AG04449 (cell line): ENCODE measurements at places on chromosomes 3 and 15.

GRCh38 chr15:33242669-33243191 lies 48.2 kb upstream of the FMN1 start:
- DNase-seq = no peak

DNA sequence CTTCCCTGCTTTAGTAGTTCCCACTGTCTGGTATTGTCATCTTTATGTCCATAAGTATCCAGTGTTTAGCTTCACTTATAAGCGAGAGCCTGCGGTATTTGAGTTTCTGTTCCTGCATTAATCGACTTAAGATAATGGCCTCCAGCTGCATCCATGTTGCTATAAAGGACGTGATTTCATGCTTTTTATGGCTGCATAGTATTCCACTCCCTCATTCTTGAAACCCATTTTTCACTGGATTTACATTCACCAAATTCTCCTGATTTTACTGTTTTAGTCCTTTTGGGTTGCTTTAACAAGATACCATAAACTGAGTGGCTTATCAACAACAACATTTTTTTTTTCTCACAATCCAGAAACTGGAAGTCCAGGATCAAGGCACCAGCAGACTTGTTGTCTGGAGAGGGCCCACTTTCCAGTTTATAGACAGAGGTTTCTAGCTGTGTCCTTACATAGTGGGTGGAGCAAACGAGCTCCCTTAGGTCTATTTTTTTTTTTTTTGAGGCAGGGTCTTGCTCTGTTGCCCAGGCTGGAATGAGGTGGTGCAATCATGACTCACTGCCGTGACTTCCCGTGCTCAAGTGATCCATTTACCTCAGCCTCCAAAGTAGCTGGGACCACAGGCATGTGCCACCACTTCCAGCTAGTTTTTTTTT lies 6.1 kb upstream of the TICRR start:
- DNase-seq = no peak

- DNase-seq = peak; percentile 34
These were observed 300.6 kb downstream of the SATB1 start for GRCh38 chr3:18124501-18124900.

DNA sequence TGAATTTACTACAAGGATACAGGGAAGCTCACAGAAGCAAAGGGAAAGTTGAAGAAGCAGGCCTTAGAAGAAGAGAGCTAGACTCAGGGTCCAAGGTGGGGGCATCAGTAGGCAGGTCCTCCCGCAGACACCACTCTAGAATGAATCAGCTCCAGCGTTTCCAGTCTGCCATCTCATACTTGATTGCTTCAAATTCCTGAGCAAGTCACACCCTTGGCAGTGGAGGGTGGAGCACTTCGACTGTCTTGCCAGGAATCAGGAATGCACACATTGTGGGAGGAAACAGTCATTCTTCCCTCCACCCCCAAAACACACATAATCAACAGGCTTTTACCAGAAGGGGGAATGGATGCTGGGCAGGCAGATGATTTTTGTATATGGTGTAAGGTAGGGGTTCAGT lies 78.5 kb downstream of the CHCHD6 start:
- peak; percentile 91 for DNase-seq

- DNase-seq = no peak
These were observed 10.8 kb upstream of the SKIL start for GRCh38 chr3:170346481-170347392.

DNA sequence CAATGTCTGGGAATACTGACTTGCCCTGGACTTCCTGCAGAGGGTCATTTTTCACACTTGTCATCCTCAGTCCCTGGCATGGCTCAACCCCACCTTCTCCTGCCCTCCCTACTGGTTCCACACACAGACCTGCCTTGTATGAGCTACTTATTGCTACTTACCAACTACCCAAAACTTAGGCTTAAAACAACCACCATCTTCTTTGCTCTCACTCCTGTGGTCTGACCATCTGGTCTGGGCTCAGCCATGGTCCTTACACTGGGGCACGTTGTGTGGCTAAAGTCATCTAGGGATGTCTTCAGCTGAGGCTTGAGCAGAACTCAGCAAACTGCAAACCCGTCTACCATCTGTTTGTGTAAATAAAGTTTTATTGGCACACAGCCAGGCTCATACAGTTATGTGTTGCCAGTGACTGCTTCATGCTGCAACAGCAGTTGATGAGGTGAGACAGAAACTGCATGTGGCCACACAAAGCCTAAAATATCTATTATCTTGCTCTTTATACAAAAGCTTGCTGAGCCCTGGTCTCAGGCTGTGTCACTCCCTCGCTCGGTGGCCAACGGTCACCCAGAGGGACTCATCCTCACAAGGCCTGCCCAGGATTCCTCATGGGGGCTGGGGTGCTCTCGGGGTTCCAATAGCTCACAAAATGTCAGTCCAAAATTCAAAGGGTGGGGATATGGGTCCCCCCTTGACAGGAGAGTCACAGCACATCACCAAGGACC lies 43.5 kb downstream of the KLF15 start:
- DNase-seq = no peak

DNA sequence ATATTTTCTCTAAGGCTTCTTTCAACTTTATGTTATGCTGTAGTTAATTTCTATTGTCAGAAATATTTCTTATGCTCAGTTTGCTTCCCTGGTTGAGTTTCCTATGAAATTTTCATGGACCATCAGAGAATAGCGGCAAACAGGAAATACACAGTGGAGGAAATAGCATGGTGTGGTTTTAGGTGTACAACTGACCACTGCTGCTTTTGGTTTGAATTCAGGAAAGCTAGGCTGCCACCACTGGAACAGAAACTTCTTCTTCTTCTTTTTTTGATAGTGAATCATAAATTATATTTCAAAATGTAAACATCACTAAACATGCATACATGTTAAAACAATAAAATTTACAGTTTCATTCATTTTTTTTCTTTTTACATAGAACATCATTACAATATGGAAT lies 316.6 kb upstream of the TGFBR2 start:
- no peak for DNase-seq

DNA sequence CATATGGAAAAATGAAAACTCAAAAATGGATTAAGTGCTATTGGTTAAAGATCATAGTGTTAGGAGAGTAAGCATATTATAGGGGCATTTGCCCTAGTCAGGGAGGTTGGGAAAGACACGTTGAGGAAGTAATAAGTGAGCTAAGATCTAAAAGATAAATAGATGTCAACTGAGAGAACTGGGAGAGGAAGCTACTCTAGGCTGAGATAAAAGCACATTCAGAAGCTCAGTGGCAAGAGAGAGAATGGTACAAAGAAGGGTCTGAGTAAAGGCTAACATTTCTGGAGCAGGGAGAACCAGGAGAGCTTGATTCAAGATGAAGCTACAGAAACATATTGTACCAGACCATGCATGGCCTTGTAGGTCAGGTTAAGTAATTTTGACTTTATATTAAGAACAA lies 63.9 kb downstream of the TRPC1 start:
- no peak for DNase-seq

GRCh38 chr3:46660003-46660402 lies 33.5 kb downstream of the ALS2CL start:
- no peak for DNase-seq

GRCh38 chr15:90588427-90588826 lies 58.7 kb downstream of the CRTC3 start:
- no peak for DNase-seq

DNA sequence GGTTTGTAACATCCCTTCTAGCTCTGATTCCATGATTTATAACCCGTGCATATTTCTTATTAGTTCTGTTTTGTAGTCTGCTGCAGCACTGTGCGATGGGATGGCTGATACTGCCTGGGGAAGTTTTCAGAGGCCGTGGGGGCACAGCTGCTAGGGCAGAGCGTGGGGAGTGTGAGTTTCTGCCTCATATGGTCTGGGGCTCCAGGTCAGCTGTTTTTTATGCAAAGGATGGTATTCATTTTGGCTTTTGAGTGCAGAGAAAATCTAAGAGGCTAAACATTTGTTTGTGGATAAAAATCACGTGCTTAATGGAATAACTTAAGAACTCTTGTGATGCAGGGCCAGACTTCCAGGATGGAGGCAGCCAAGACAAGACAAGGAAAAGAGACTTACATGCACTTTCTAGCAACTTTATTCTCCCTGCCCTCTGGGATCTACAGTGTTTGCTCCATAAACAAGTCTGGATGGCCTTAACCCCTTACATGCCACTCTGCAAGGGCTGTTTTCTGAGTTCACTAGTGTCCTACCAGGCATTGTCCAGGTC lies 45.5 kb upstream of the CFAP161 start:
- DNase-seq = no peak

DNA sequence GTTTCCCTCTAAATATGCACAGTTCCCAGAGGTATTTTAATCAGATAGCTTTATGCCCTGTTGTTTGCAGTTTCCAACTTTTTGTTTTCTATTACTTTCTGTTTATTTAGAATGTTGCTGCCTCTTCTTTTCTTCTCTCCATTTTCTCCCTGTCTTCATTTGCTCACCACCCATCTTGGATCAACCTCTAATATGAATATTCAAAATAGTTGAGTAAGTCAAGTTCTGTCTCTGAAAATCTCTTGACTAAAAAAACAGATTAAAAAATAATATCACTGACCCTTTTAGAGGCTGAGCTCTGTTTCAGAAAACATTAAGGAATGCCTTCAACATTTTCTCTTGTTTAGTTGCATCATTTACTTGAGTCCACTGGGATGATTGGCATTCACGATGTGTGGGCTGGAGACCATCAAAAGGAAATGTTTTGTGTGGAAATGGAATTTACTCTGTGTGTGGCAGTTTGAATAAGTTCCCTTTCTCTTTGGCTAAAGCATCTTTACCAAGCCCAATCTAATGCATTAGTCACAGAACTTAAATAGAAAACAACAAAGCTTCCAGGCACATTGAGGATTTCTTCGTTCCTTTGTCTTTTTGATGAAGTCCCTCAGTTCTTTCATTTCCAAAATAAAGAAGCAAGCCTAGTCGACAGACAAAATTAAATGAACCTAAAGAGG lies 633.9 kb upstream of the TGFBR2 start:
- peak; percentile 80 for DNase-seq

GRCh38 chr3:48140336-48140757 lies 47.9 kb downstream of the CDC25A start:
- DNase-seq = no peak

DNA sequence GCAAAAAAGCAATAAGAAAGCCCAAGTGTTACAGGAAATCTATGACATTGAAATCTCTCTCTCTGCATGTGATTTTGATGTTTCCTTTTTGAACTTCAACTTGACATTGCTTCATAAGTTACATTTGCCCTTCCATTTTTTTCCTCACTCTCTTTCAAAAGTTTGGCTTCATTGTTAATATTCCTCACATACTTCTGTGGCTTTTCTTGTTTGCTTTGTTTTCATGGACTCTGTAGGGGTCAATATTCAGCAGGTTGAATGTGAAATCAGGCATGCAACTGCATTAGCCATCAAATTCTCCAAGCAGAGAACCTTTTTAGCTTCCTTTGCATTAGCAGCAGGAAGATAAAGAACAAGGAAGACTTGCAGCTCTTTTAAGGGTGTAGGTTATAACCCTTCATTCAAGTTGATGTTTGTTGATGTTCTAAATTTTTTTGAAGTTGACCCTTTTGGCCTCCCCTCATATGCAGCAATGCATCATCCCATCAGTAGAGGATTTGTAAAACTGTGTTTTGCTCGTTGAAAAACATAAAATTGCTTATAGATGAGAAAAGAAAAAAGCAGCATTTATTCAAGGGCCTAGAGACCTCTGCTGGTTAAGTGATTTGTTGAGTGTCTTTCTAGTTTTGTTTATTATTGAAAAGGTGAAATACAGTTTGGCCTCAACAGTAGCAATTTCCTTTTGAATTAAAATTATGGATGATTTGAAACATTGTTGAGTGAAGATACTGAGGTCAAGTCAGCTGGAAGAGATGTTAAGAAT lies 211.4 kb downstream of the IL5RA start:
- no peak for DNase-seq

DNA sequence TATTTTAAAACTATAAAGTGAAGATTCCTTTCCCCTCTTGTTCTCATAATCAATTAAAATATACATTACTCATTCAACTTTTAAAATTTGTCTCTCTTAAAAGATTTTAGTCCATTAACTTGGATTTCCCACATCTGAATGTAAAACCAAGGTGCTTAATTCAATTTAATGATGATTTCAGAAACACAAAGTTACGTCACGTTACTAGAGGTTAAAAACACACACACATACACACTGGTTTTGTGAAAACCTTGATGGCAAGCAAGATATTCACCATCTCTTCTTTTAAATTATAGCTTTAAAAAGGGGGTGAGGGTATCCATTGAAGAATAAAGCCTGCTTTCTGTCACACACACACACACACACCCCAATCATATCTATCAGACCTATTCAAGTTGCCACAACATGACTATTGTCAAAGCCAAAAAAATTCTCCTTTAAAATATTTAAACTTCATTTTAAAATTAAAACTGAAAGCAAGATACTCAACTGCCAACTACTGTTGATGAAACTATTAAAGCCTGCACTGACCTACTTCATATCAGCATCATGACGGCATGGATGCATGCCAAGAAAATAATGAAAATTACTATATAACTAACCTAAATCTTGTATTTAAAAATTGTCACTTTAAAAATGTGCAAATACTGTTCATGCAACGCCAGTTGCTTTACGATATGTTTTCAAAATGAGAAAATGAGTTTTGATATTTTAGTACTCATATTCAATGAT lies 2.1 kb downstream of the RFX7 start:
- no peak for DNase-seq
